C1 segment of cervical spinal cord (tissue), 14 donors: ENCODE measurements at places on chromosomes 5 and 9.

DNA sequence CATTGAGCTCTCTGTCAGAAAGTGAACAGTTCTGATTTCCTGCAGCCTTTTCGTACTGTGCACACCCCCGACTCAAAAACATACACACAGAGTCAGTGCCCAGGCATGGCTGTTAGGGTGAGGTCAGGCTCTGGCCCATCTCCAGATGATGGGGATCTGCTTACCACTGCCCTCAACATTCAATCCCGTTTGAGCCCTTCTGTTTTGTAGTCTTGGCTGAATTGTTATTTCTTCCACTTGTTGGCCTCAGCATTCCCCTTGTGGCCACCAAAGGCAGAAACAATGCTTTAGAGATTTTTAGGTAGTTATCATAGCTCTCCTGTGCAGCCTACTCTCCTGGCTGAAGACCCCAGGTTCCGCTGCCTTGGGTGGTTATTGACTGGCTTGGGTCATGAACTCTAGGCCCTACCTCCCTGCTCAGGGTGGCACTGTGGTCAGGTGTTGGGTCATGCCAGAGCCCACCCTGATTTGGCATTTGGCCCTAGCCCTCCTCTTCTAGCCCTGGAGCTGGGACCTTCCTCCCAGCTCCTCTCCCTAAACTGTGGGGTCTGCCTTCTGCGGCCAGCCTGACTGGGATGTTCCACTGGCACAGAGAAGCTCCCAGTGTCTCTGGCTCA lies 7.8 kb upstream of the MYOZ3 start:
- DNase-seq = no peak

DNA sequence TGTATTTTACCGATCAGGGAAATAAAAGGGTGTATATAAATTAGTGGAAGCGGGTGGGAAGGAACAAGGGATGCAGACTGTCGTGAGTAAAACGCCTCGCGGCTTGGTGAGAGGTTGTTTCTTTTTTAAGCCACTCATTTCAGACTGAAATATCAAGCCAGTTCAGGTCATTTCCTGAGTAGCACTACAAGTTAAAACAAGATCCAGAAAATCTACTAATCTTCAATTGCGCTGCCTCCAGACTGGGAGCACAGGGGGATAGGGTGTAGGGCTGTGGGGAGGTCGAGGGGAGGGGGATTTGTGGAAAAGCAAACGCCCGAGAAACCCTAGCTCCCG lies 140.8 kb downstream of the TSSK1B start:
- DNase-seq = no peak

DNA sequence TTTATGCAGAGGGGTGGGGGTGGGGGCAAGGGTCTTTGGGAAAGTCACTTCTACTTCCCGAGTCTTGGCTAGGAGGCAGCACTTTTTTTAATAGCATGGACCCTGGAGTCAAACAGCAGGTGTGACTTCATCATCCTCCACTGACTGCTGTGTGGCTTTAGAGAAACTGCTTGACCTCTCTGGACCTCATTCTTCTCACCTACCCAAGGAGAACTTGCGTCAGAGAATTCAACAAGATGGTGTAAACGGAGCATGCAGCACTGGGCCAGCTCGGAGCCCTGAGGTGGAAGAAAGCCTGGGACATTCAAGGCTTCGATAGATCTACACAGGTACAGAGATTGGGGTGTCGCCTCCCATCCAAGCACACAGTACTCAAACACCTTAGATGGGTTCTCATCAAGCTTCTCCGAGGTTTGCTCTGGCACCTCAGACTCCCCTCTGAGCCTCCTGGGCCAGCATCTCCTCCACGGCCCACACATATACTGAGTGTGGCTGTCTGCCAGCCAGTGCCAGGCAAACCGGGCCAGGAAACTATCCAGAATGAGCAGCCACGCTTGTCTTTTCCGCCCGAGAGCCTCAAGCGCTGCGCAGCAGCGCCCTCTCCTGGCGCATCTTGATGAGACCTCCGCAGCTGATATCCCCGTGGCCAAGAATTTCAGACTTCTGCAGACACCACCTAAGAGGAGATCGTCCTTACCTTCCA lies 4.6 kb upstream of the SLC25A48 start:
- no peak for DNase-seq

DNA sequence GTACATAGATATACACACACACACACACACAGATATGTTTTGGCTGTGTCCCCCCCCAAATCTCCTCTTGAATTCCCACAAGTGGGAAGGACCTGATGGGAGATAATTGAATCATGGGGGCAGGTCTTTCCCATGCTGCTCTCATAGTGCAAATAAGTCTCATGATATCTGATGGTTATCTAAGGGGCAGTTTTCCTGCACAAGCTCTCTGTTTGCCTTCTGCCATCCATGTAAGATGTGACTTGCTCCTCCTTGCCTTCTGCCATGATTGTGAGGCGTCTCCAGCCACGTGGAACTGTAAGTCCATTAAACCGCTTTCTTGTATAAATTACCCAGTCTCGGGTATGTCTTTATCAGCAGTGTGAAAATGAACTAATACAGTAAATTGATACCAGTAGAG lies 15.9 kb upstream of the ALDOB start:
- DNase-seq = no peak

DNA sequence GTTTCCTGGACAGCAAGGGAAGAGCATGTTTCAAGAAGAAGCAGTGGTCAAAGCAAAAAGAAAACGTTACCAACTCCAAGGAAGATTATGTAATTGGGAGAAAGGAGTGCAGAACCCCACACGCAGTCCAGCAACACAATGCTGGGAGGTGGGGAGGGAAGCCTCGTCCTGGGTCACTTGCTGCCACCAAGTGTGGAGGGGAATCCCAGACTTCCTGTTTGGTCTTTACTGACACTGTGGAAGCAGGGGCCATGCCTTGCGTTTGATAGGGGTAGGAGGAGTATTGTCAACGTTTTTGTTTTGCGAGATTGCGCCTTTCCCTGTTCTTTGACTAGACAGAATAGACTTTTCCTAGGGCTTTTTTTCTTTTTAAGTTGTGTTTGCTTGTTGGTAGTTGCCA lies 421.0 kb downstream of the KDM4C start:
- DNase-seq = no peak

DNA sequence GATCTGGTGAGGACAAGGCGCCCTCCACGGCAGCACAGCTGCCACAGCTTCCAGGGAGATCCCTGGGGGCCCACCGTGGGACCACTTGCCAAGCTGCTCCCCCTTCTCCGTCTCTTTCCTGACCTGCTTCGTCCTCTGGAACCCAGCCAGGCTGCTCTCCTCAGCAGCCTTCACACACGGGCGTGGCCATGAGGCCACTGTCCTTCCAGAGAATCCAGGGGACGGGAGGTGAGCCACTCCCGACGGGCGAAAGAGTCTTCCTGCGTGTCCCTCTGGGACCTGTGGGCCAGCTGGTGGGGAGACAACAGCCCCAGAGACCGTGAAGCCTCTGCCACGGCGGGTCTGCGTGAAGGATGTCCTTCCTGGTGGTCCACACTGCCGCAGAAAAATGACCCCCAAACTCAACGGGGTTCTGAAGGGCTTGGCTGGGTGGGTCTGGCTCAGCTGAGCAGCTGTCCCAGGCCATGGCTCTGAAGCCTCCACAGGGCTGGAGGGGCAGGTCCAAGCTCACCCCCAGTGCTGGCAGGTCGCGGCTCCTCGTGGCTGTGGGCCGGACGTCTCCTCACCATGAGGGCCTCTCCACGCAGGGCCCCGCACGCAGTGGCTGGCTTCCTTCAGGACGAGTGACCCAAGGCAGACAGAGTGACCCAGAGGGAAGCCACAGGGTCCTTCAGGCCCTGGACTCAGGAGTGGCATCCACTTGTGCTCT lies 47.4 kb upstream of the NKD2 start:
- DNase-seq = no peak

- no peak for DNase-seq
These were observed 2212.2 kb upstream of the ACO1 start for GRCh38 chr9:30172206-30172605.

- no peak for DNase-seq
These were observed 61.2 kb upstream of the MAP1B start for GRCh38 chr5:72046106-72046505.

DNA sequence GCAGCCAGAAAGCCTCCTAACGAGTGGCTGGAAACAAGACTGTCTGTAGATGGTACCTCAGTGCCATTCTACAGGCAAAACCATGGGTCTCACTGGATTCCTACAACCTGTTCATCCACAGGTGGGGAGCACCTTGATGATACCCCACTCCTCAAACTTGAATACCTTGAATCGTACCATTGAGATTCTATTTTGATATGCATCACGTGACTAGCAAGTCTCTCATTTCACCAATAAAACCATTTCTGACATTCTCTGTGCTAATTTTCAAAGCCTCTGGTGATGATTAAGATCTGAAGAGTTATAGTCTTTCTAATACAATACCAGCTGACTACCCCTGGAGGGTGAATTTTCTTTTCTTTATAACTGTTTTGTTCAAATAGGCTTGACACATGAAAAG lies 188.9 kb downstream of the ADAMTS12 start:
- DNase-seq = no peak

DNA sequence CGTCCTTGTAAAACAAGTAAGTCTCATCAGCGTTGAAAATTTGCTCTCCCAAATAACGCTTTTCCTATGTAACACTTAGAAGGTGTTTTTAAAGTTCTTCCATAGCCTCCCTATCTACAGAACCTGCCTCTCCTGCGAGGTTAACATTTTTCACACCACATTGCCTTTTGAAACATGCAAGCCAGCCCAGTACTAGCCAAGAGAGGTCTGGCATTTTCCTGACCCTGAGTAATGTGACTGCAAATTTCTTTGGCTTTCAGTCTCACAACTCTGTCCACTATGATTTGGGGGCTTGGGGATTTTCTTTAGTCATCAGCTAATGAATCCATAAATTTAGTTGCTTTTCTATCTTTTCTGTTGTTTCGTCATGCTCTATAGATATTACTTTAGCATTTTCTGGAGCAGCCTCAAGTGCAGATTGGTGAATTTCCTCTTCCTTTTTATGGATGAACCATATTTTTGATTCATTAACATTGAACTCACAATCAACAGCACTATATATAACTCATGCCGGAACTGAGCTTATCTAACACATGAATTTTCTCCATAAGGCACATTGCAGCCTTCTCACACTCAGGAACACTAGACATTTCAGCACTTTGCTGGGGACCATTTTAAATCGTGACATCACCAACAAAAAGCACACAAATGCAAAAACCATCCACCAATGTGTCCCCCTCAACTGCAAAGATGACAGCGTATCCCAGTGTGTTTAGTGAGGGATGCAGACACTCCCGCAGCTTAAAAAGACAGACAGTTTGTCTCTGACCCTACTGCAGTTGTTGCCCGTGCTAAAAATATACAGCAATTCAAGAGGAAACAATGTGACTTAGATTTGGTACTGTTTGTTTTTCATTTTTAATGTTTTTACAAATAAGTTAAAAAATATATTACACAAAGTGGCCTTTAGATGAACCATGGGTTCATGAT lies 77.2 kb upstream of the SPATA31C2 start:
- no peak for DNase-seq

DNA sequence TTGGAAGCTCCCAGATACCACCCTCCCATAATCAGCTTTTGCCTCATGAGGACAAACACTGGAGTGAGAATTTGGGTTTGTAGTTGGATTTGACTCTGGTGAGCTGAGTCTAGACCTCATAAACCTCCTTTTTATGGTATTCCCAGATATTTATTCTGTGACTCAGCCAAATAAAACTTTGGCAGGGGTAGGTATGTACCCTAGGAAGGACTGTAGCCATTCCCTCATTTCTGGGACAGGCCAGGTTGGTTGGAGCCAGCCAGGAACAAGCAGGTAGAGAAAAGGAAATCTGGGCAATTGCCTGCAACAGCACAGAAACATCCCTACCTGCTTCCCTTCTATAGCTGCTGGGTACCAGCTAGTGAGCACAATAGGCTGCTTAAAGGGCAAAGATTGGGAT lies 19.4 kb downstream of the ENHO start:
- no peak for DNase-seq

DNA sequence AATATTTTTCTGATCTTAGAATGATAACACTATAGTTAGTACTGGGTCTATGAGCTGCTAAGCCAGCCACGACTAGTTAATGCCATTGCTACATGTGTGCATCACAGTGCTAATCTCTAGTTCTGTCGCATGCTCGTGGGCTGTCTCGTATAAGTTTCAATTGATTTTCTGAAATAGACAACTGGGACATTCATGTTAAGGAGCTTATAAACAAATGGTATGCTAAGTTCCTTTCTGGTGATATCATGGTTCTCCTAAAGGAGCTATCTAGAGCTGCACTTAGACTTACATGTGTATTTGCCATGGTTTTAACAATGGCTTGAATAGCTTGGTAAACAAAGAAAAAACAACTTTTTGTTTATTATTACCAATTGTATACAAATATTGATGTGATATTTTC lies 46.2 kb downstream of the F2RL2 start:
- no peak for DNase-seq

GRCh38 chr9:124800306-124801259 lies 23.6 kb downstream of the OLFML2A start:
- DNase-seq = peak; percentile 38

GRCh38 chr5:31911291-31912265 lies 262.5 kb downstream of the GOLPH3 start:
- DNase-seq = peak; percentile 66

- no peak for DNase-seq
These were observed 151.9 kb downstream of the NDUFS4 start for GRCh38 chr5:53712327-53712726.

- peak; percentile 38 for DNase-seq
These were observed 72.7 kb upstream of the ORM1 start for GRCh38 chr9:114250235-114250568.

DNA sequence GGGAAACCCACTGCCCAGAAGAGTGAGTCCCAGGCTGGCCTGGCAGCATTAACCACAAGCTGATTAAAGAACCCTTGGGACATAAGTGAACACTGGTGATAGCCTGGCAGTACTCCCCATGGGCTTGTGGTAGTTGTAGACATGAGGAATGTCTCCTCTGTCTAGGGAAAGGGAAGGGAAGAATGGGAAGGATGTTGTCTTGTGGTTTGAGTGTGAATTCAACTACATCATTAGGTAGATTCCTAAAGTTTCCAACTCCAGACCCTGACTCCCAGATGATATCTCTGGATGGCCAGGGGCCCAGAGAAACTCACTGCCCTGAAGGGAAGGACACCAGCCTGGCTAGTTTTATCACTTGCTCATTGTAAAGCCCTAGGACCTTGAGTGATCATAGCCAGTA lies 1012.4 kb upstream of the COX7C start:
- DNase-seq = no peak

GRCh38 chr5:67400752-67401151 lies 204.2 kb upstream of the CD180 start:
- no peak for DNase-seq

- no peak for DNase-seq
These were observed 552.2 kb downstream of the ZNF608 start for GRCh38 chr5:124194282-124194681.

DNA sequence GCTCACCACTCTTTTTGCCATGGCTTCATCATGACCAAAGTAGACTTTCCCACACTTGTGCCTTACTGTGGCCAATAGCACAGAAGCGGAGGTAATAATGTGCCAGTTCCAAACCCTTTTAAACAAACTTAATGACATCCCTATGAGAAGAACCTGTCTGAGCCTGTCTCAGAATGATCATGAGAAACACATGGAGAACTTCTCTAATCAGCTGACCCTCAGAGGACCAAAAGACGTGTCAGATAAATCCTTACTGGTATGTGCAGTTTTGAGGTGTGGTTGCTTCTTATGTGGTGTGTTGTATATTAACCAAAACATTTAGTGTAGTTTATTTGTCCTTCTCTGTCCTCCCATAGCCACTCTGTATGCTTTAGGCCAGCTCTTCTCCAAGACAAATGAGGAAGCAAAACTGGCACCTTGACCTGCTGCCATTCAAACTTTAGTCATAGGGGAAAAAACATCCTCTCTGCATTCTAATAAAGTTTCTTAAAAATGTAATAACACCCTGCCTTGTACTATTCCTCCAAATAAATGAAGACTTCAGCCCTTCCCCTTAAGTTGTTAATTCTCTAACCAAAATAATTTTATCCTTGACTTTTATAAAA lies 168.9 kb downstream of the MUSK start:
- DNase-seq = no peak

- no peak for DNase-seq
These were observed 135.9 kb downstream of the GADD45G start for GRCh38 chr9:89740722-89741121.
